ENCODE measurements at places on chromosomes 3 and 15.

DNA sequence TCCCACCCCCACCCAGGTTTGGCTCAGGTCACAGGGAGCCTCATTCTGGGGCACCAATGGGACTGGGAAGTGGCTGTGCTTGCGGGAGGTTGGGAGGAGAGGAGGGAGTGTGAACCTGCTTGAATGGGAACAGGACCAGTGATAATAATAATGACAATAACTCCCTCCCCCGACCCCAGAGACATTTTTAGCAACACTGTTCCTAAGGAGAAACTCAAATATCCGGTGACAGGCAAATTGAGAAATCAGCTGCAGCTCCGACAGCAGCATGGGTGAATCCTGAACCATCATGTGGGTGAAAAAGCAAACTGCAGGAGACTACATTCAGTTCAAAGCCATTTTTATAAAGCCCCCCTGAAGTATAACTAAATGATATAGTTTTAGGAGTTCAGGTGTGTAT, 11.6 kb upstream of the RPL29 start:
- no peak for DNase-seq

DNA sequence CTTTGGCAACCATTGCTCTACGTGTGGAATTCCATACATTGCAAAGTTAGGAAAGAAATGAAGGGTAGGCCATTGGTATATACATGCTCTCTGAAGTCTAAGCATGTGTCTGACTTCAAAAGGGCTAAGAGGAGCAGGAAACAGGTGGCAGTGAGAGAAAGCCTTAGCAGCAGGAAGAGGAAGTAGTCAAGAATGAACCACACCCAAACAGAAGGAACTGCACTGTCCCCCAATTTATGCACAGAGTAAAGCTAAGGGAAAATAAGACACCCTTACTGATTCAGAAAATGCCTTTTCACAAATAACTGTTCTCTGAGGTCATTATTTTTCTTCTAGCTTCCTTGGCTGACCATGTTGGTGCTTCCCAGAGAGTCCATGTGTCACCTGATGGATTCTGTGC, 575.4 kb downstream of the NTRK3 start:
- no peak for DNase-seq

GRCh38 chr15:58650102-58650501, 99.4 kb downstream of the ADAM10 start:
- no peak for DNase-seq

DNA sequence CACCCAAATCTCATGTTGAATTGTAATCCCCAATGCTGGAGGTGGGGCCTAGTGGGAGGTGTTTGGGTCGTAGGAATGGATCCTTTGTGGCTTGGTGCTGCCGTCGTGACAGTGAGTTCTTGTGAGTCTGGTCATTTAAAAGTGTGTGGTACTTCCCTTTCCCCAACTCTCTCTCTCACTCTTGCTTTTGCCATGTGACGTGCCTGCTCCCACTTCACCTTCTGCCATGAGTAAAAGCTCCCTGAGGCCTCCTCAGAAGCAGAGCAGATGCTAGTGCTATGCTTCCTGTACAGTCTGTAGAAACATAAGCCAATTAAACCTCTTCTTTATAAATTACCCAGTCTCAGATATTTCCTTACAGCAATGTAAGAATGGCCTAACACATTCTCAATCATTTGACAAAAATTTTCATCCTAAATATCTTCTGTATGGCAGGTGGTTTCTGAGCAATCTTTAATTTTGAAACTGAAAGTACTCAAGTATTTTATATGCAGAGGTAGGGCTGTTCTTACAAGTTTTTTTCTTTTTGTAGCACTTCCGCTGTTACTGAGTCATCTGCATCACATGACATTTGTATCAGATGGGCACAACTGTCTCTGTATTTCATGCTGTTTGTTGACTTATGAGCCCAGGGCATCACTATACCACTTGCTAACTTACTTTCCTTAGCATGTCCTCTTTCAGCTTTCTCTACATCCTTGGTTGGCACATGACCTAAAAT, 8.8 kb downstream of the RPL39L start:
- no peak for DNase-seq

DNA sequence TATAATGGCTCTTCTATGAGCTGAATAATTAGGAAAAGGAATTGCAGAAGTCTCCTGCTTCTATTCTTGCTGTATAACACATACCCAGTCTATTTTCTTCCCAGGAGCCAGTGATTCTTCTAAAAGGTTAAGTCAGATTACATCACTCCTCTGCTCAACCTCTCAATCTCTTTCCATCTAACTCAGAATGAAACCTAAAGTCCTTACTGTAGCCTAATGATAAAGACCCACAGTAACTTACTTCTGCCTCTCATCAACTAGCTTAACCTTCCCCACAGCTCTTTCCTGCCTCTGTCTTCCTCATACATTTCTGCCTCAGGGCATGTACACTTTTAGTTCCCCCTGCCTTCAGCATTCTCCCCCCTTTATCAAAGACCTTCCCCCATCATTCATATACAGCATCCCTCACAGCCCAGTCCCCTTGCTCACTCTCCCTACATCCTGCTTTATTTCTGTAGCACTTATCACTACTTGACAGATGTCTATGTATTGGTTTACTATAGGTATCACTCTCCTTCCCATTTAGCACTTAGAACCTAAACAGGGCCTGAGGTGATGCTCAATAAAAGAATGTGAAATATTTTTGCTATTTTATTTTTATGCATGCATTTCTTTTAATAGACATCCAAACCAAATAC, 28.5 kb upstream of the CMTM6 start:
- no peak for DNase-seq

DNA sequence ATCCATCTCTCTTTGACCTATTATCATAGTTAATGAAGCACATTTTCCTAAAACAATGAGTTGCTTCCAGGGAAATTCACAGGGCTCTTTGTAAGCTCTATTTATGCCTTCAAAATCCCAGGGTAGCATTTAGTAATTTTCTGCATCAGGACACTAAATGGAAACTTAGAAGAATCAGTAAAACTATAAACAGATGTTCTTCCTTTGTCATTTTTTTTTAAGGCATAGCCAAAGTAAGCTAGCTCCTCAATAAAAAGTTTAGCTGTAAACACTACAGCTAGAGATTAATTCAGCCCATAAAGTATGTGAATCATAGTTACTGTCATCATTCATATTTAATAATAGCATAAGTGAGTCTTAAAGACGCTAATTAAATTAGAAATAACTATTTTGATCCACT, 79.3 kb downstream of the RPL22L1 start:
- no peak for DNase-seq

- no peak for DNase-seq
These were observed 697 bp downstream of the CHSY1 start for GRCh38 chr15:101250873-101251829.

- DNase-seq: no peak
These were observed 12.8 kb downstream of the DCUN1D1 start for GRCh38 chr3:182967218-182968204.

DNA sequence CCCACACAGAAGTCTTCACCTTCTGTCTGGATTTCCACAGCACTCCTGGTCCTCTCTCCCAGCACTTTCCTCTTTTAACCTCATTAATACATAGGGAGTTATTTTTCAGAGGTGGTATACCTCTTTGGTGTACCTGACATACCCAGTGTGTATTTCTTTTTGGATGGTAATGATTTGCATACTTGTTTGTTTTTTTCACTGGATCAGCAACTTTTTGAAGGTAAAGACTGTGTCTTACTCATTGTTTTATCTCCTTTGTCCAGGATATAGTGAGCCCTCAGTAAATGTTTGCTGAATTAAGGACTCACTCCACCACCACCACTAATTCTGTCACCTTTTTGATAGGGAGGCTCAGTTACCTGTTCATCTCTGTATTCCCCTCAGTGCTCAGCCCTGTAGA, 52.1 kb downstream of the SACM1L start:
- DNase-seq: no peak

GRCh38 chr15:98812716-98813446, 164.5 kb downstream of the IGF1R start:
- DNase-seq: no peak

DNA sequence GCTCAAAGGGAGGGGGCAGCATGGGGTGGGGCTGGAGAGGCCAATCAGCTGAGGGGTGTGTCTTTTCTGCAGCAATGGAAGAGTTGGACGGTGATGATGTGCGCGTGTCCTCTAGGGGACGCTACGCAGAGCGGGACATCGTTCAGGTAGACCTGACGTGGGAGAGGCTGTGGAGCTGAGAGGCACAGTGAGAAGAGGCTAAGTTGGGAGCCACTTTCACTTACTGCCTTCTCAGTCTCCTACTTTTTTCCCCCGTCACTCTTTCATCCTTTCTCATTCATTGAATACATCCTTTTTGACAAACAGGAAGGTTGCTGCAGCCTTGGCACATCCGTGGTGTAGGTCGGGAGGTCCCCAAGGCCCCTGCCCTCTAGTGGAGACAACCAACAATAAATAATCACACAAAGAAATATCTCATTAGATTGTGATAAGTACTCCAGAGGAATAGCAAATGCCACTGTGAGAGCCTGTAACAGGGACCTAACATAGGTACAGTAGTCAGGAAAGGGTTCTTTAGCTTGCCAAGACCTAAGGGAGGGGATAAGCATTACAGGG, 4.4 kb upstream of the BRPF1 start:
- peak; percentile 82 for DNase-seq

DNA sequence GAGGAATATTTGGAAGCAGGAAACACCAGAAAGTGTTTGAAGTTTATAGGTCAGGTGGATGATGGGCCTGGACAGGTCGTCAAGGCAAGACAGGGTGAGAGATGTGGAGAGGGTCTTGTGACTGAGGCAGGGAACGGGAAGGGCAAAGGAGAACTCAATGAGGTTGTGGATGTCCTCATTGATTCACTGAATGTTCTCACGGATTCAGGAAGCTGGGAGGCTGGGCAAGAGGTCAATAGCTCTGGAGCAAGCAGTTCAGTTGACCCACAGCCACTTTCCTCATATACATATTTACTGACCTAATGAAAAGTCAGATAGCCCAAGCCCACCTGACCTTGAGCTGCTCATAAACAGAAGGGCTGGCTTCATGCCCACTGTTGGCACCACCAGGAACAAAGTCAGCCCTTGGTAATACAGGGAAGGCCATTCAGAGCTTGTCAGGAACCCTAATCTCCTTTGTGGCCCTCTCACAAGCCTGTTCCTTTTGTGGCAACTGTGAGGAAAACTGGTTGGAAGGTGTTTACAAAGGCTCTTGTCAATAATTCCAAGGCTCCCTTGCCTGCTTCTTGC, 31.6 kb downstream of the ARRDC4 start:
- no peak for DNase-seq

GRCh38 chr3:58544541-58544940, 7.6 kb upstream of the ACOX2 start:
- no peak for DNase-seq

DNA sequence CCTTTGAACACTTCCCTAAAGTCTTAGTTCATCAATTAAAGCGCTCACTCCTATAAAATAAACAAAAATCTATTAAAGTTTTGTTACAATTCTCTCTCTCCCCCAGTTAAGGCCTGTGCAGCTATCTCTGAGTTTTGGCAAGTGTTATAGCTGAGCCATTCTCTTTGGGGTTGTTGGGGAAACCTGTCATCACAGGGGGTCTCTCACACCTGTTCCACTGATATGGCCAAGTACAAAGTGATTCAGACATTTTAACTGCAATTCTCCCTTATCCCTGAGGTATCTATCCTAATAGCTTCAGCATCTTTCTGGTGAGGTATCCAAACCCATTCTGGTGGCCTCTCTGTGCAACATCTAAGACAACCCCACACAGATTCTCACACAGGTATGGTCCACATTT, 116.4 kb downstream of the UNC13C start:
- DNase-seq: no peak

- no peak for DNase-seq
These were observed 60.4 kb upstream of the RBM5 start for GRCh38 chr3:50028346-50028745.

DNA sequence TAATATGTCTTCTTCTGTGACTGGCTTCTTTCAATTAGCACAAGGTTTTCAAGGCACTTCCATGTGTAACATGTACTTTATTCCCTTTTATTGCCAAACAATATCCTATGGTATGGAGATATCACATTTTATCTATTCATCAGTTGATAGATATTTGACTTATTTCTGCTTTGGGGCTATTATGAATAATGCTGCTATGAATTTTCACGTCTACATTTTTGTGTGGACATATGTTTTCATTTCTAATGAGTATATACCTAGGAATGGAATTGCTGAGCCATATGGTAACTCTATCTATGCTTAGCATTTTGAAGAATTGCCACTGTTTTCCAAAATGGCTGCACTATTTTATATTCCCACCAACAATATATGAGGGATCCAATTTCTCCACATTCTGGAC, 3.6 kb upstream of the AGTR1 start:
- DNase-seq: no peak
